ENCODE measurements at places on chromosomes 12 and 14.

DNA sequence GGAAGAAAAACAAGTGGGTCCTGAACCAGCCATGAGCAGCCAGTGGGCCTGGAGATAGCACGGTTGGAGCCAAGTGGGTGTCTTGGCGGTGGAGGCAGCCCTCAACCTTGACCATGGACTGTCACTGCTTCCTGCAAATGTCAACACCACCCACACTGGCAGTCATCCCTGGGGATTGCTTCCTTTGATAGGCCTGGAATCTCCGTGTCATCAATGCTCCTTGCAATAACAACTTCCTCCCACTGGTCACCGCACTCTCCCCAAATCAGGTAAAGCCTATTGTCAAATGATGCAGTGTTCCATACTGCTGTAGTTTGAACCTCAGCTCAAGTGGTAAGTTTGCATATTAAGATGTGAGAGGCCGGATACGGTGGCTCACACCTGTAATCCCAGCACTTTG lies 129.1 kb downstream of the NTF3 start:
- no peak for DNase-seq

- no peak for DNase-seq
Measured at GRCh38 chr12:94535510-94535921, 75.8 kb upstream of the CEP83 start.

GRCh38 chr12:16634786-16635185 lies 28.8 kb upstream of the LMO3 start:
- DNase-seq: no peak

DNA sequence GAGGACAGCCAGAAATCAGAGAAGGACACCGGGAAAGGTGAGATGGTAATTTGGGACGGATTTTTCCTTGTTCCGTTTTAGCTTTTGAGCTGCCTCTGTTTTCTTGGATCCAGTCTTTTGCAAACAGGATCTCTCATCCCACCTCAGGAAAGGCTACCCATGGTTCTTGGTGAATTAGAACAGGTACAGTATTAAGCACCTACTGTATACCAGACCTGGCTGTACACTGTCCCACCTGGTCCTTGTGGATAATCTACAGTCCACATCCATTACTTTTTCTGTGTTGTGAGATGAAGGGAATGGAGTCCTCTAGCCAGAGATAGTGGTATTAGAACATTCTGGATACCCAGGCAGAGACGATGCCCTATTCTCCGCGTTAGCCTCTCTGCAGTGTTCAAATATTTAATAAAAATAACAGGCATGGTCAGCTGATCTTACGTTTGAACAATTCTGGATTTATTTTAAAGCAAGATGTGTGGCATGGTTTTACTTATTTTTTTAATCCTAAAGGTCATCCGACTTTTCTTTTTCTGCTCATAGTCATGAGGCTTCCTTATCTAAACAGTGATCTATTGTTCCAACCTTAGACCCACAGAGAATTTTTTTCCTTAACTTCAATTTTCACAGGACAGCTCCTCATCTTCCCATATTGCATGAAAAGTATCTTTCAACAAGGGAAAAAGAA lies 18.8 kb downstream of the PLXNC1 start:
- DNase-seq: no peak

- no peak for DNase-seq
Measured at GRCh38 chr12:33546004-33546403, 106.4 kb upstream of the SYT10 start.

- no peak for DNase-seq
Measured at GRCh38 chr12:65612440-65612839, 211.8 kb upstream of the HMGA2 start.

DNA sequence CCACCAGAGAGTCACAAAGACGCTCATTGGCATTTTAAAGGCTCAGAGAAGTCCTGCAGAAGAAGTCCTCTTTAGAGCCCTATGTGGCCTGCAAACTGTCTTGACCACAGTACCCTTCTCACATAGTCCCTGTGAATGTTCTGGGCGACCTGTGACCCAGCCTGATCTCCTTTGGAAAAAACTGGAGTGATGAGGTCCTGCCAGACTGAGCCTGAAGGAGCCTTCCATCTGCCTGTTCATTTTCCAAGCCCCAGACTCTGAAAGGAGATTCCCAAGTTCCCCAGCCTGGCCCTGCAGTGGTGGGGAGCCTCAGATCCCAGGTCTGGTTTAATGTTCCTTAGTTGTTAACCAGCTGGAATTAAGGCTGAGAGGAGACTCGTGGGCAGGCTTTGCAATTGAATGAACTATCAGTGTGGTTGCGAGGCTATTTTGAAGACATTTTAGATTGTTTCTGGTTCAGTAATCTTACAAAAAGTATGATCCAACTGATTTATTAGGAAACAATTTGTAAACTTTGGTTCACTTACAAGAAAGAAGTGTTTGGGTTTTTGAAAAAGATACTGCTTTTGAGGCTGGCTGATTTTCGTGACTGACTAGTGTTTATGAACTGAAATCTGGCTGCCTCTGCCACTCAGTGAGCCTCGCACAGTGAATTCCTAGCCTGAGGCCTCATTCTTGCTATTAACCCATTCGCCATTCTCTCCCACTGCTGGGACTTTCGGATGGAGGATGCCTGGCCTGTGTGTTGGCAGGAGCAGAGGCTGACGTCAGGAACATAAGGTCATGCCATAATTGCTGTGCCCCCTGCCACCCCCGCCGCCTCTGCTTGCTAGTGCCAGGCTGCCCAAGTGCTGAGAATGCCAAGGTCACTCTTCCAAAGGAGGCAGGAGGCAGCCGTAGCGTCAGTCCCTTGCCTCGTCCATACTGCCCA lies 249.0 kb downstream of the CACNA1C start:
- DNase-seq: no peak

DNA sequence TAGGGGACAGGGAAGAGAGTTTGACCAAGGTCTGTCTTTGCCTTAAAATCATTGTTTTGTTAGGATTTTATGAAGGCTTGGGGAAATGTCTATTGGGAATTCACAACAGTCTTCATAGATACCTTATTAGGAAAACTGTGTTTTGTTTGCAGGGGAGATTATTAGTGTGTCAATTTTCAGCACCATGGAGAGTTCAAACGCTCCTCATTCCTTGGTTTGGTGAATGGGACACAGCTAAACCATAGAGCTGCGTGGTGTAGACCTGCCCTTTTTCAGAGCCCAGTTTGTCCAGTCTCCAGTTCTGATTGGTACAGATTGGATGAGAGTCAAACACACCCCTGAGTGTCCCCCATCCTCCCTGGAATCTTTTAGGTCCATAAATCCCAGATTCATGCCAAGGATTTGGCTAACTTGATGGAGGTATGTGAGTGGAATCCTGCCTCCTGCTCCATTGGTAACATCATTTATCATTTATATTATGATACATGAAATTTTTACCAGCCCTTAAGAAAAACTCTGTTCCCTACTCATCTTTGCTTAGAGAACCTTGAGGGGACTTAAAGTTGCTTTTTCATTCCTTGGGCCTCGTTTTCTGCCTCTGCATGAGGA lies 12.0 kb downstream of the NGDN start:
- no peak for DNase-seq

- no peak for DNase-seq
Measured at GRCh38 chr12:65229441-65229840, 49.0 kb upstream of the MSRB3 start.

DNA sequence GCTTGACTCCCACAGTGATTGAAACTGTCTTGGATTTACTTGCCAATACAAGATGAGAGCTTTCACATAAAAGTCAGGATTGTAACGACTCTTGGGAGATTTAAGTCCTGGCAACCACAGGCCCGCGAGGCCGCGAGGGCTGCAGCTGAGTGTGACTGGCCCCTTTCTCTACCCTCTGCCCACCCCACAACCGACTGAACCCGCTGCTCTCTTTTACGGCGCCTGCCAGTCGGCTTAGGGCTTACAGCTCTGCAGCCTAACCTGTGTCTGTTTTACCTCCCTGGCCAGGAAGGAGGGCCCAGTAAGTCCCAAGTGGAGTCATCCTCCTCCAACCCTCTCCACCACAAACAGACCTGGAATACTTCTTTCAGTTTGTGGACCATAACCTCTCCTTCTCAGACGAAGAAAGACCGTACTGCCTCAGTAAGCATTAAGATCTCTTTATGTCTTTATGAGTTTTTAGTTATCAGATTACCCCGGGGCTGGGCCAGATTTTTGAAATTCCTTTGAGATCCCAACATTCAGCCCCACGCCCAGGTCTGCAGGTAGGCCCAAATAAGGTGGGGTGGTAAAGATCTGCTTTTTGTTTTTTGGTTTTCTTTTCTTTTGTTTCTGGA lies 12.6 kb upstream of the TIGAR start:
- DNase-seq: no peak

- no peak for DNase-seq
Measured at GRCh38 chr14:67883717-67884116, 64.1 kb downstream of the RAD51B start.

DNA sequence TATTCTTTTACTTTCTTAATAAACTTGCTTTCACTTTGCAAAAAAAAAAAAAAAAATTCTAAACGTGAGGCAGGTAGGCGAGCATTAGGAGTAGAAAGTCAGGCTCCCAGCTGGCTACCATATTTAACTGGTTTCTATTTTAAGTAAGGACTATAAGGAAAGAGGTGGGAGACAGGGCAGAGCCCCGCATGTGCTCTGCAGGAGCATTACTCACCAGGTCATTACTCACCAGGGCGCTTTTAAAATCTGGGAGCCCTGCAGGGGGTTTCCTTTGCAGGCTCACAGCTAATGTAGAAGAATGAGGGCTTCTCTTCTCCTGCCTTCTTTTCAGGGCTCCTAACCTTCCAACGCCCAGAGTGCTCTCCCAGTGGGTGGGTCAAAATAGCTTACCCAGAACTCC lies 14.0 kb upstream of the DPF3 start:
- no peak for DNase-seq

DNA sequence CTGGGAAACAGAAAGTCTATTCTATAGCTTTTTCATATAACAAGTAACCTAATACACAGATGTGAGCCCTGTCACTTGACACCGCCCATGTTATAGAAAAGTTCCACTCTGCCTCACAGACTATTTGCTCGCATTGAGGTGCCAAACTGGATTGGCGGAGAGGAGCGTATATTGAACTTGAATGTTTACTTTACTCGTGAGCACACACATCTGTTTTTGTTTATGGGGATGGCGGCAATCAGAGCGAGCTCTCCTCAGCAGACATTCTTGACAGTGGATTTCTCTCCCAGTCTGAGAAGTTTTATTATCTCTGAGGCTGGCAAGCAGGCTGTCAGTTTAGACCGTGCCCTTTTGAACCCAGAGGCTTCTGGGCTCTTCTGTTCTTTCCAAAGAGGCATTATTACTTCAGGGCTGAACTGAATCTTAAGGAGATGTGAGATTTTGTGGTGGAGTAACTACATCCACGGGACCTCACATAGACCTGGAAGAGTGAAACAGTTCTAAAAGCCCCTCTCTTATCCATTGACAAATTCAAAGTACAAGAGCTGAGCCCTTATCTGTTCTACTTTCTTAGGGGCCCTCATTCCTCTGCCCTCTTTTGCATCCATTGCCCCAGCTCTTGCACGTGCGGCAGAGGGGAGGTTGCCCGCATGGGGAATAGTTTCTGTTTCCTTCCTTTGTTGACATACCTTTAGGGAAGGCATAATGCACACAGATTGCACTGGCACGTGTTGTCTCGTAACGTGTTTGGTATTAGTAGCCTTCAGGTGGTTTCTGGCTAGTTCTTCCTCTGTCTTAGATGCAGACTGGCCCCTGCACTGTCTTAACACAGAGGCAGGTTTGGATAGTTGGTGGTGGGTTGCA lies 68.2 kb downstream of the DRAM1 start:
- DNase-seq: no peak

GRCh38 chr12:120886199-120887018 lies 17.7 kb downstream of the SPPL3 start:
- DNase-seq: no peak

DNA sequence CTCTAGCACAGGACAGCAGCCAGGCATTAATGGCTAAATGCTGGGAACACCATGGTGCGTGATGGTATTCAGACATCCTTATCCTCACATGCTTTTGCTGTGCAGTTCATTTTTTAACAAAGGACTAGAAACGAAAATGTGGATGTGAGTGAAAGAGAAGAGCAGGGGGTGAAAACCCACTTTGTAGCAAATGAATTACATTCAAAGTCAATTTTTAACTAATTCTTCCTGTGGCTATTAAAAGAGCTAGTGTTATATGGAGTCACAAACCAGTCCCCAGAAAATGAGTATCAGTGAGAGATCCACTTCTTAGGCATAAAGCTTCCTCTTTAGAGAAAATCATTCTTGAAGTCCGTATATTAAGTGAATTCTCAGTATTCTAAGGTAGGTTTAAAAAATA lies 592.0 kb upstream of the LMO3 start:
- DNase-seq: no peak

DNA sequence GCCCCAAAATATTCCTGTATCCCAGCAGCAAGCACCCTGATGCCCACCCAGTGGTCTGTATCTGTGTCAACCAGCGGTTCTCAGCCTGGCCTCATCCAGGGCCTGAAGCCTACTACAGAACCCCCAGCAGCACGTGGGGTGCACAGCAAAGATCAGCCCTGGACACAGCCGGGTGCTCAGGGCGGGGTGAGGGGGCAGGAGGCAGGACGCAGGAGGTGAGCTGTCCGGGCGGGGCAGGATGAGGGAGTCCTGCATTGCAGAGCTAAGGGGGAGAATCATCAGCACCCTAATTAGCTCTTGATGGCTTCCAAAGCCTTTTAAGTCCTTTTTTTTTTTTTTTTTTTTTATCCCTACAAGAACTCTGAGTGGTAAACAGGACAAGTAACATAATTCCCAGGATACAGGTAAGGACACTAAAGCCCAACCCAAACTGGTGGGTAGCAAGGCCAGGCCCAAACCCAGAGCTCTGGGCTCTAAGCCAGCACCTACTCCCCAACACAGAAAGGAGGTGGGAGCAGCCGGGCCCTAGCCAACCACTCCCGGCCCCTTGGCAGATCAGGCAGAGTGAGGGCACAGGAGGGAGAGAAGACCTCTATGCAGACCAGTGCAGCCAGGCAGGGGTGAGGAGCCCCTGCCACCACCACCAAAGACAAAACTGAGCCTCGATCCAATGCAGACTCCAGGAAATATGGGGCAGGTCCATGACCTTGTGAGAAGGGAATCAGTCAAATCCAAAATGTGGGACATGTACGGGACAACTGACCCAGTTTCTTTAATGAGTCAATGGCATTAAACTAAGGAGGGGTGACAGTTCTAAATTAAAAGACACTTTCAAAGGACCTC lies 32.3 kb upstream of the EIF5 start:
- no peak for DNase-seq

GRCh38 chr12:3740480-3741231 lies 12.3 kb downstream of the CRACR2A start:
- DNase-seq: no peak

GRCh38 chr12:127485528-127485927 lies 781.4 kb upstream of the TMEM132C start:
- DNase-seq: no peak

DNA sequence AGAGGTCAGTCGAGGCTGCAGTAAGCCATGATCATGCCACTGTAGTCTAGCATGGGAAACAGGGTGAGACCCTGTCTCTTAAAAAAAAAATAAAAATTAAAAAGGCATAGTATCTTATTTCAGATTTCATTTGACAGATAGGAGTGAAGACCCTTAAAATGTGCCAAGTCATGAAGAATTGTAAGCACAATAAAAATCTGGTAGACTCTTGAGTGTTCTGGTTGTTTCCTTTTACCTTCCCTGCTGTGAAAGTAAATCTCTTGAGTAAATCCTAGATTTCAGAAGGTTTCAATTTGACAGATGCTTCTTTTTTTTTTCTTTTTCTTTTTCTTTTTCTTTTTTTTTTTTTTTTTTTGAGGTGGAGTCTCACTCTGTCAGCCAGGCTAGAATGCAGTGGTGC lies 109.0 kb downstream of the ESR2 start:
- no peak for DNase-seq

- no peak for DNase-seq
Measured at GRCh38 chr12:131043401-131043871, 89.7 kb downstream of the ADGRD1 start.

GRCh38 chr14:94536836-94537235 lies 24.4 kb upstream of the SERPINA4 start:
- DNase-seq: no peak

- DNase-seq: no peak
Measured at GRCh38 chr14:101331661-101332169, 229.6 kb upstream of the DIO3 start.
